COLO829 (cell line): ENCODE measurements at places on chromosomes 5 and 9.

GRCh38 chr5:139121120-139121519 lies 77.0 kb downstream of the SIL1 start:
- no peak for DNase-seq

- no peak for DNase-seq
These were observed 42.2 kb upstream of the SLC28A3 start for GRCh38 chr9:84382720-84383119.

DNA sequence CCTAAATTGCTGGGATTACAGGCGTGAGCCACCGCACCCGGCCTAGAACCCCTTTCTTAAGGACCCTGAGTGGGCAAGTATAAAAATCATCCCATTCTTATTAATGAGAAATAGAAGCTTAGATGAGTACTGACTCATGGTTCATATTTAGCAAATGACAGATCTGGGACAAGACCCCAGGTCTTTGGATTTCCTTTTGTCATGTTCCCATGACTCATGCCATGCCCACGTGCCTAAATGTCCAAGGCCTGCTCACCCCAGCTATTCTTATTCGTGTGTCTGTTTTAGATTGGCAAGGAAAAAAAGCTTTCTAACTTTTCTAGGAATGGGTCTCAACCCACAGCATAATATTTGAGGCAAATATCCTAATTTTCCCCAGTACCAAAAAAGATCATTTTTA lies 57.7 kb upstream of the RPS23 start:
- no peak for DNase-seq

GRCh38 chr9:74775396-74775795 lies 112.3 kb downstream of the TRPM6 start:
- DNase-seq: no peak

GRCh38 chr5:58410441-58410840 lies 49.4 kb downstream of the PLK2 start:
- DNase-seq: peak; percentile 2

DNA sequence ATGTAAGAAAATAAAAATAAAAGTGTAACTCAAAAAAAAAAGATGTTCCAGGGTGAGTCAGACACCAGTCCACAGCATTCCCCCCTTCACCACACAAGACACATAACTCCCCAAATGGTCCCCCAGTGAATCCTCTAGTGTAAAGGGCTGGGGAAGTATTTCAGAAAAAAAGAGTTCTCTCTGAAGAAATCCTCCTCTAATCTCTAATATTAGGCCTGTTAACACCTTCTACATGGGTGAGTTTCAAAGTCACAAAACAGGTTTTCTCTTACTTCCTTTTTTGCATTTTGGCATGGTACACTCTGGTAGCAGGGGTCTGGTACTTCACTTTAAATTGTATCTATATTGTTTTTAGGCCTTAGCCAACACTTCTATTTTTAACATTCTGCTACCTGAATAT lies 28.2 kb downstream of the RNF145 start:
- DNase-seq: no peak

DNA sequence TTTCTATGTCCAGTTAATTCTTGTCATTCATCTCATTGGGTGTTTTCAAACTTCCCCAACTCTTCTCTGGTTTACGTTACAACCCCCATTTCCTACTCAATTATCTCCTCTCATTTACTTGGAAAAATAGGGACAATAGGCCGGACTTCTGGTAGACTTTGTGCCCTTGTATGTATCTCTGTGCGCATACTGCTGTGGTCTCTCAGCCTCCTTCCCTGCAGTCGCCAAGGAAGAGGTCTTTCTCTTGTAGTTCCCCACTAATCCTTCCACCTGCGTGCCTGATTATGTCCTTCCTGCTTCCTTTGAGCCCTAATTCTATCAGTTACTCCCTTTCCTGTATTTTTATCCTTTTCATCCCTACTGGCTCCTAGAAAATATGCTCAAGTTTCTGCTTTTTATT lies 176.3 kb downstream of the GDNF start:
- DNase-seq: no peak
